Femur (tissue), 1 donor: ENCODE measurements at places on chromosomes 5 and 9.

- DNase-seq, result no peak
These were observed 109.6 kb upstream of the RPS23 start for GRCh38 chr5:82387819-82388166.

GRCh38 chr5:134177369-134178095 is 782 bp upstream of the SKP1 start:
- no peak for DNase-seq

DNA sequence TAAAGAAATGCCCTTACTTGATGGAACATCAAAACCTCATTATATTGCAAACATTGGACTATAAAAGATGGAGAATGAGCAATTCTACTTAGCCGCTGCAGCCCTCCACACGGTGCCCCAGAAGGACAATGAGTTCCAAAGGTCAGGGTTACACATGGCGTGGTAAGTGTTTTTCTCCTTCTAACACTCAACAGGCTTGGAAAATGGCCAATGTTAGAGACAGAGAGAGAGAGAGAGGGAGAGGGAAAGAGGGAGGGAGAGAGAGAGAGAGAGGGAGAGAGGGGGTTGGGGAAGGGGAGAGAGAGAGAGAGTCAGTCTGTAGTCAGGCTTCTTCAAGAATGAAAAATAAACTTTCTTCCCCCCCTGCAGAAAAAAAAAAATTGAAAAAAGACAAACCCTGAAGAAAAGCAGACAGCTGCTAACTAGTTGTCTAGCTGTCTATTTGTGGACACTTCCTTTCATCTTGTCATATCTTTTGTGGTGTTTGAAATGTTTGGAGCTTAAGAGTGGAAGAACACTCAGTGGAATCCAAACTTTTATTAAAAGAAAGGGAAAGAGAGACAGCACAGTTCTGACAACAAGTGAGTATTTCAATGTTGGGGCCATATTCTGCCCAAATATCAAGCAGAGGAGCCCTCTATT is 324.8 kb downstream of the TMEM38B start:
- DNase-seq, result no peak

- no peak for DNase-seq
These were observed 36.9 kb downstream of the ANKRD33B start for GRCh38 chr5:10600626-10601245.

DNA sequence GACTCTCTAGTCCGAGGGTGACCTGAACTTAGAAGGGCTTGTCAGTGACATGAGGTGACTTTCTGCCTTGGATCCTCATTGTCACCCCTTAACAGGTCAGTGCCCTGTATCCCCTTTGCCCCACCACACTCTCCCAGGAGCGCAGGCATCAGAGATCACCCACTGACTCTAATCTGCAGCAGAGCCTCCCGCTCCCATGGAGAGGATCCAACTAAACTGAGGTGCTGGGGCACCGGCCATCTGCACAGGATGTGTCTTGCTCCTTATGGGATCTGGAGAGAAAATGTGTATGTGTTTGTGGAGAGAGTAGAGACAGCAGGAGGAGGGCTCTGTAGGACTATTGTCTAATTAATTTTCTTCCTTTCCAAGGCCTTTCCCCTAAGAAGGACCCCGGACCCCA is 213.7 kb downstream of the ROR2 start:
- DNase-seq, result no peak

- DNase-seq, result no peak
These were observed 5.1 kb upstream of the TOR4A start for GRCh38 chr9:137272241-137273094.

GRCh38 chr5:110879675-110880074 is 140.9 kb downstream of the SLC25A46 start:
- no peak for DNase-seq

- no peak for DNase-seq
These were observed 24.0 kb downstream of the LIX1 start for GRCh38 chr5:97118261-97119006.

DNA sequence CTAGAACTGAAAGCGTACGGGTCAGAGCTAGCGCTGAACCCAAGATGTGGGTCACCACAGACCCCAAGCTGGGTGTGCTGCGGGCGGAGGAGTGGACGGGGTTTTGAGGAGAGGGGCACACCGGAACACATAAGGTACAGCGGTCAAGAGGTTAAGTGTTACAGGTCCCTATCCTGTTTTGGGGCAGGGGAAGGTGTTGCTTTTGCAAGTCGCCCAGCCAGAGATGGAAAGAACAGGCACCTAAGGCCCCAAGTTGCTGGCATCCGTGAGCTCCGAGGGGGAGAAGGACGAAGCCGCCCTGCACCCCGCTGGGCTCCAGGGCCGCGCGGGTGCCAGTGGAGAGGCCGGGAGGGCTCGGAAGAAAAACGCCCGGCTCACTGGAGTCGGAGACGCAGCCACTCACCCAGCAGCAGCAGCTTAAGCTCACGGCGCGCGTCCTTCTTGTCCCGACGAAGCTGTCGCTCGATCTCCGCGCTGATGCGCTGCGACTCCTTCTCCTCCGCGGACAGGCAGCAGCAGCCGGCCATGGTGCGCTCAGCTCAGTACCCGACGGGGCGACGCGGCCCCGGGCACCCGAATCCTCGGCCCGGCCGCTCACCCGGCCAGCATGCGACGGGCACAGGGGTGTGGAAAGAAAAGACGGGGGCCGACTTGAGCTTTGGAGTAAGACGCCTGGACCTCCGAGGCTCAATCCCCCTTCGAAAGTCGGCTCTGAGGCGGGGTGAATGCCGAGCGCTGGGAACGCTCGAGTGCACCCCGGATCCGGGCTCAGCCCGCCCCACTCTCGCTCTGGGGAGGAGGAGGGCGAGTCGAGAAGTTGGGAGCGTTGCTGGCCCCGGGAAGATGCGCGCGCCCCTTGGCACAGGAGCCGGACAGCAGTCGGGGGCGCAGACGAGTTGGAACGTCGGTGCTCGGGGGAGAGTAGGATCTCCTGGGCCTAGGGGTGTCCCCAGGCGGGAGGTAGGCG is 572 bp downstream of the GNA14 start:
- DNase-seq, result peak; percentile 43

DNA sequence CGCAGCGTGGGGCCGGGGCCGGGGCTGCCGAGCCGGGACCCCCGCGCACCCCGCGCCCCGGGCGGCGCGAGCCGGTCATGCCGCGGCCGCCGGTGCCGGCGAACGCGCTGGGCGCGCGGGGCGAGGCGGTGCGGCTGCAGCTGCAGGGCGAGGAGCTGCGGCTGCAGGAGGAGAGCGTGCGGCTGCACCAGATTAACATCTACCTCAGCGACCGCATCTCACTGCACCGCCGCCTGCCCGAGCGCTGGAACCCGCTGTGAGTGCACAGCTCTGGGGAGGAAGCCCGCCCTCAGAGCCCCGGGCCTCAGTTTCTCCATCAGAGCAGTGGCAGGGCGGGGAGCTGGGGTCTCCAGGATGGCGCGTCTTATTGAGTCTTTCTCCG is 335 bp downstream of the GALNT12 start:
- DNase-seq, result no peak

DNA sequence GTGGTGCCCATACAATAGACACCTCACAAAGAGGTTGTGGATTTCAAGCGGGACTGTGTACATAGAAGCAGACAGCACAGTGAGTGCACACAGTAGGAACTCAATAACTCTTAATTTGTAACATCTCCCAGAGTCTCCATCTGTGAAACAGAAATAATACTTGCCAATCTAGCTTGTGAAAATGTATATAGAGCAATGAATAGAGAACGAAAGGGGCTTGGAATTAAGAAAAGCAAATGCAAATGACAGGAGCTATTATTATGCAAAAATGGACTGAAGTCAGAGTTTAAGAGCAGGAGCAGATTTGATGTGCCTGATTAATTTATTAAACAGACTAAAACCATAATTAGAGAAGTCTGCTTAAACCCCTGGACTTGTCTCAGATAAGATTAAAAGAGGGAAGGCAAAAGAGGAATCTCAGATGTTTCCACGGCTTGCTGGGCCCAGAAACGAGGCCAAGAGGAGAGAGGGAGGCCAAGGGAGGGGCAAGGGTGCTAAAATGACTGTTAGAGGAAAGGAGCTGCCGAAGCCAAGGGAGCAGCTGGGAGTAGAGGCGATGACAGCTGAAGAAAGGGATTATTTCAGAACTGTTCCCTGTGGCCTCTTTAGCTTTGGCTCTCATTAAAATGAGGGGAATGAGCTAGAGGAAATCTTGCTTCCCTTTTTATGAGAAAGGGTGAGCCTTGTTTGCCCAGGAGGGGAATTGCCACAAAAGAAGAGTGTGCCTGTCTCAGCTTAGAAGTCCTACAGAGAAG is 72.1 kb downstream of the FEM1C start:
- DNase-seq, result peak; percentile 68

DNA sequence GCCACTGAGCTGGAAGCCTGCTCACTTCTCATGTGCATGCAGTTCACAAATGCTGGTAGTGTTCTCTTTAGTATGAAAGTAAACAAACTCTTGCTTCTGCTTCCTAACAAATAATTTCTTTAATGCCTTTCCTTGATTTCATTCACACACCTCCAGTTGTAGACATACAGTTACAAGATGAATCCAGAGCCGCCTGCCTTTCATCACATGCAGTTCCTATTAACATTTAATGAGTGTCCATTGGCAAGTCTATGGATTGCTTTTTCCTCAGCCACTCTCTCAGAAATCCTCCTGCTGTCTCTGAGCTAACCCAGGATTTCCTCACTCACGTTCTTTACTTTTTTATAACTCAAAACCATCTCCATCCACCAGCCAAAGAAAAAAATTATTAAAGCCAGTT is 408.6 kb downstream of the BNC2 start:
- DNase-seq, result no peak

DNA sequence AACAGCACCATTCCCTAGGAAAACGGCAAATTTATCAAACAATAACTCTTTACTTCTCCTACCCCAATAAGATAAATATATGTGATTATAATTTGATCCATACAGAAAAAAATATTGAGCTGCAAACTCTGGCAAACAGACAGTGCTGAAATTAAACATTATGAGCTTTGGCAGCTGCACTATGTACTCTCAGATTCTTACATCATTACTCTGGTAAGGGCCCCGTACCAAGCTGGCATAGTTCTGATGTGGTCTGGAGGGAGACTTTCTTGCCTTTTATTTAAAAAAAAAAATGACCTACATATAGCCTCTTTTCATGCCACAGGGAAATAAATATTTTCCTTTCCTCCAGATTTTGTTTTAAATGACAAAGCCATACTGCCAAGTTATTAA is 95.0 kb downstream of the NR6A1 start:
- DNase-seq, result peak; percentile 53

GRCh38 chr5:122967085-122967484 is 69.4 kb downstream of the PPIC start:
- no peak for DNase-seq

GRCh38 chr9:36877239-36877638 is 156.8 kb downstream of the PAX5 start:
- no peak for DNase-seq

GRCh38 chr9:32579706-32580331 is 6.9 kb upstream of the NDUFB6 start:
- DNase-seq, result peak; percentile 73

- no peak for DNase-seq
These were observed 55.7 kb downstream of the NR3C1 start for GRCh38 chr5:143347698-143348344.

DNA sequence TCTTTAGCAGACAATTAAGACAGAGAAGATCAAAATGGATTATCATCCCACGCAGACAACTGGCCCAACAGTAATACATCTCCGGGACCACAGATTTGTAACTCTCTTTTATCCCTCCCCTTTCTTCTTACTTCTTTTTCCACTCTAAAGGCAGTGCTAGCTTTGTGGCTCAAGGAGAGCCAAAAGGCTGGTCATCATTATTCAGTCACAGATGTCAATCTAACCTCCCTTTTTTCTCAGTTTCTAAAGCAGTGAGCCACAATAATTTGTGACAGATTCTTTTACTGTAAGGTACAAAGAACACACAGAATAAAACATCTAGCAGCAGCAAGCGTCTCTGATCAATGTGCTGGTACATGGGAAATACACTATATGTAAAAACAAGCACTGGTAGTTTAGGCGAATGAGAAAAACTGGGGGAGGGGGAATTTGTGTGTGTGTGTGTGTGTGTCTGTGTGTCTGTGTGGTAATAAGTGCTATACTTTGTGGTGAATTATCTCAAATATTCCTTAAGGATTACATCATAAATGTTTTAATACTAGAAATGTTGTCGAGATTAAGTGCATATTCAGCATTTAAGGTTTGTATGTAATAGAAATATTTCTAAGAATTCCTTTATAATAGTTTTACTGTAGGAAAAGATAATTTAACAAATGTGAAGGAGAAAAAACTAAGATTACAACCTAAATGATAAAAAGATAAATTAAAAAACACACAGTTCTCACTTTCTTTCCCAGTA is 140.2 kb downstream of the DENND1A start:
- DNase-seq, result no peak

- peak; percentile 23 for DNase-seq
These were observed 157.0 kb downstream of the C9orf152 start for GRCh38 chr9:110050925-110051355.

- DNase-seq, result no peak
These were observed 319.2 kb downstream of the GADD45G start for GRCh38 chr9:89923961-89924504.

GRCh38 chr9:35172878-35173277 is 11.1 kb downstream of the UNC13B start:
- no peak for DNase-seq

DNA sequence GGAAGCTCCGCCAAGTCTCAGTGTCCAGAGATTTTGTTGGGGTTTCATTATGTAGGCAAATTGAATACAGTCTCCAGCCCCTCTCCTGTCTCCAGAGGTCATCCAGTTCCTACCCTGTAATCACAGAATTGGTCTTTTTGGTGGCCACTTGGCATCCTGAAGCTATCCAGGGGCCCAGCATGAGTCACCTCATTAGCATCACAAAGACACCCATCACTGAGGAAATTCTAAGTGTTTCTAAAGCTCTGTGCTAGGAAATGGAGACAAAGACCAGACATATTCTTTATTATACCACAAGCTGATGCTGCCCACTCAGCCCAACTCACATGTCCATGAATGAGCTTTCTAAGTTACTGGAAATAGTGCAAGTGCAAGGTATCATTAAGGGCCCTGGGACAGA is 229.9 kb downstream of the DOCK8 start:
- DNase-seq, result no peak
